Stimulated activated naive CD4-positive, alpha-beta T cell (primary cell): ENCODE measurements at places on chromosomes 5 and 9.

GRCh38 chr9:17057729-17058128 is 77.1 kb upstream of the CNTLN start:
- DNase-seq: no peak

DNA sequence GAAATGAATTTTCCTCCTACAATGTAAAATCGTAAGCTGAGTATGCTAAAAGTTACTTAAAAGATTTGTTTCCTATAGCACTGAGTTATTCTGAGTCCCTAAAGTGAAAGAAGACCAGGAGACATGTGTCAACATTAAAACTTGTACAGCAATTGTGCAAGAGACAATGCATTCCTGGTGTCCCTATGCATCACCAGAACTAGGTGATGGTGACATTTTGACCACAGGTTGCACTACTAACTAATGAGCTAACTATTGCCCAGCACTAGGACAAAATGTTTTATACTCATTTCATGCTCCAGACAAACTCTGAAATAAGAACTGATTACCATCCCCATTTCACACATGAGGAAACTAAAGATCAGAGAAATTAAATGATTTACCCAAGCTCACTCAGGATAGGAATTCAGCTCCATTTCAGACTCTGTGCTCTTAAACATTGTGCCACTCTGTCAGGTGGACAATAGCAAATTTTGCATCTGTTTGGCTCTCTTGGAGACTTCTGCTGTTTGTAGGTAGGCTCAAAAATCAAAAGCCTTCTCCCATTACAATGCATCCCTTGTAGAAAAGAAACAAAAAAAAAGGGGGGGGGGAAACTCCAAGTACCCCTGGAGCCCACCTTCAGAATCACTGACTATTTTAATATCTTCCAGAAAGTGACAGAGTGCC is 269.2 kb downstream of the ACTL7B start:
- no peak for DNase-seq

DNA sequence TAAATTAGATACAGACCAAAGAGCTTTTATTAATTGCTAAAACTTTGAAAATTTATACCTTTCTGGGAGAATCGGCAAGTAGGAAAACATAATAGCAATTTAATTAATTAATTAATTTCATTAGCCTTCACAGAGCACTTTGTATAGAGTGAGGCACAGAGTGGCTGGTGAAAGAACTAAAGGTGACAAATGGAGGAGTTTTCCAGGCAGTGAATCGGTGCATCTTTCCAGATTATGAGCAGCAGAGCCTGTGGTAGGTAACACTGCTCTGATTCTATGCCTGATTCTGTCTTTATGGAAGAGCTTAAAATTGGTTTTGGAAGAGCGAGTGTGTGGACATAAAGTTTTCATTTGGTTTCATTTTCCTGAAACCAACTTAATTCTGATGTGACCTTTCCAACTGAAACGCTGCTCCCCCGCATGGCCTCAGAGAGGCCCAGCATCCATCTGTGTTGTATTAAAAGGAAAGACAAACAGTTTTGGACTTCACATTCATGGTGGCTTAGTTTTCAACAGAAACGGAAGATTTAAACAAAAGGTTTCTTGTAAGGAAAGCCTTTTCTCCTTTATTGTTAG is 188.9 kb upstream of the RPS23 start:
- DNase-seq: no peak

GRCh38 chr5:107594253-107595045 is 76.3 kb downstream of the EFNA5 start:
- no peak for DNase-seq

DNA sequence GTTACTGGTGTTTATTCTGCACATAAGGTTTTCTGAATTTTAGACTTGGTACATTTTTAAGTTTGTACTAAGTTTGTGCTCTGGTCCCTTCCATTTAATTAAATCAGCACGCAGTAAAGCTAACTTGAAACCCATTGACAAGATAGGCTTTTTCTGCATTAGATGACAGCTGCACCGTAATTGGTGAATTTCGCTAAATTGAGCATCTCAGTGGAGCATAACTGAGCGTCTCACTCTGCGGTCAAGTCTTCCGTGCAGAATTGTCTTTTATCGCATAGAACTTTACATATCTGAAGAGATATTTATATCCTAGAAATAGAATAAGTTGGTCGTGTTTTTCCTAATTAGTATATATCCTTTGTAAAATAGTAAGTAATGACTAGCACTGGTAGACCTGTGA is 4.1 kb downstream of the SUB1 start:
- no peak for DNase-seq

- DNase-seq: no peak
Measured at GRCh38 chr5:122099060-122099790, 21.2 kb upstream of the LOX start.

DNA sequence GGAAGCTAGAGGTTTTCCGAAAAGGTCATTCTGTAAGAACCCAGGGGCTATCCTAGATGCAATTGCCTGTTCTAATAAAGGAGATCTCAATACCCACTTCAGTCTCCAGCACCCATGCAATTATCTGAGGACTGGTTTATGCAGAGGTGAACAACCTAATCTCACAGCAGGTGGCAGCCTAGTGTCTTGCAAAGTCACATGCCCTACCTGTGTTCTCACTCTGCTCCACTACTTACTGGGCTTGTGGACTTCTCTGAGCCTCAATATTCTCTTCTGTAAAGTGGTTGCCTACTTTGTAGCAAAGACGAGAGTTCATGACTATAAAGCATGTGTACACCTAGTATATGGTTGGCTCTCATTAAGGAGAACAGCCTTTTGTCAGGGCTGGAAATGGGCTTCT is 21.0 kb upstream of the ALDH1B1 start:
- peak; percentile 12 for DNase-seq

DNA sequence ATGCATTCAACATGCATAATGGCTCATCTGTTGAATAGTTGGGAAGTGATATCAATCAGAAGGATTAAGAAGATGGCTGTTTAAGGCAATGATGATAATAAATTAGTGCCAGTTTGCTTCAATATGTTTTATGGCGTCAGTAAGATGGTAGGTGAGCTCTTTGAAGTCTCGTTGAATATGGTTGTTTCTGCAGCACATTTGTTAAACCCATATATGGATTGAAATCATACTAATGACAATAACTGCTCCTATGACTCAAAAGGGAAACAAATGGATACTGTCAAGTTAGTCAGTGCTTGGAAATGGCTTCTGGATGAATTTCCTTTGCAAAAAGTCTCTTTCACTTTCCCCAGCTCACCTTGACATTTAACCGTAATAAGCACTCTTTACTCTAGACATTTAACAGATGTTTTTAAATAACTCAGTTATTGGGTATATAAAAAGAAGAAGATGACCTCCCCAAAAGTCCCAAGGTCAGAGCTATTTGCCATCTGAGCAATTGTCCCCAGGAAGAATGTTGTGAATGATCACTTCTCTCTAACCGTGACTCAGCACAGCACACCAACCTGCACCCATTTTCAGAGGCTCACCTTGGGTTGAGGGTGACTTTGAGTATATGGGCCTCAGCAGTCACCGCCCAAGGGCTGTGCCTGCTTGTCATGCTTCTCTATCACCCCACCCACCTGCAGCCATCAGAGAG is 133.4 kb downstream of the GRIA1 start:
- DNase-seq: no peak

DNA sequence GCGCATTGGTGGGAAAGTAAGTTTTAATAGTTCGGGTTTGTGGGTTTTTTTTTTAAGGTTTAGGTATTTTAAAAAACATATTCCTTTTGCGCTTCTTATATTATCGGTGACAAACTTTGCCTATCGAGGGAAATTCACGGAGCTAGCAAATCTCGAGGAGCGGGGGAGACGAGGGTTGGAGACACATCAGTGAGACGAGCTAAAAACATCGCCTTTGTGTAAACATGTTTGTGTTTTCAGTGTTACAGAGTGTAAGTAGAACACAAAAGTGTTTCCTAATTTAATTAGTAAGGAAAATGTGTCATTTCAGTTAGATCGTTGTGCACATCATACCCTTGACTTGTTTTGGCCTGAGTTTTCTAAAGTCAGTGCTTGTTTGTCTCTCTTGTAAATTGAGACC is 945 bp downstream of the BTF3 start:
- peak; percentile 19 for DNase-seq

- no peak for DNase-seq
Measured at GRCh38 chr9:20662156-20662555, 21.9 kb upstream of the FOCAD start.

DNA sequence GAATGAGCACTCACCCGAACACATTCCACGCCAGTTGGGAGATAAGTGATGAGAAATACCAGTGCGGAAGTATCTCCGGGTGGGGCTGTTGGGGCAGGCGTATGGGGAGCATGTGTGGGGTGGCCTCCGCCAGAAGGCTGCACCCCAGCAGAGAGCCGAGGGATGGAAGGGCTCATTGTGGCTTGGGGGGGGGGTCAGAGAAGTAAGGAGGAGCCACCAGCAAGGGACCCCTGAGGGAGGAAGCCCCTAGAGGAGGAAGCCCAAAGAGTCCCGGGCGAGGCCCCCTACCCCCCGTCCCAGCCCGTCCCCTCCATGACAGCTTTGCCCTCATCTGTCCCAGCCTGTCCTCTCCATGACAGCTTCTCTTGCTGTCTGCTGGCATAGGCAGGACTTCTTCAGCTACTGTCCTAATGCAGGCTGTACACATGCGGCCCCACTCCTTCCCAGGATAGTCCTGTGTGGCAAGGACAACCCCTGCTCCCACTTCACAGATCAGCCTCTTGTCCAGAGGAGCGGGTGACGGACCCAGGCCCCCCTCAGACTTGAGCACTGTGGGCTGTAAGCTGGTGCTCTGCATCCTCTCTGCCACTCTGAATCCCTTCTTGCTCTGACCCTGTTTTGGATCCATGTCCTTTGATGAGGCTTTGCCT is 239.6 kb downstream of the CACNA1B start:
- DNase-seq: no peak

DNA sequence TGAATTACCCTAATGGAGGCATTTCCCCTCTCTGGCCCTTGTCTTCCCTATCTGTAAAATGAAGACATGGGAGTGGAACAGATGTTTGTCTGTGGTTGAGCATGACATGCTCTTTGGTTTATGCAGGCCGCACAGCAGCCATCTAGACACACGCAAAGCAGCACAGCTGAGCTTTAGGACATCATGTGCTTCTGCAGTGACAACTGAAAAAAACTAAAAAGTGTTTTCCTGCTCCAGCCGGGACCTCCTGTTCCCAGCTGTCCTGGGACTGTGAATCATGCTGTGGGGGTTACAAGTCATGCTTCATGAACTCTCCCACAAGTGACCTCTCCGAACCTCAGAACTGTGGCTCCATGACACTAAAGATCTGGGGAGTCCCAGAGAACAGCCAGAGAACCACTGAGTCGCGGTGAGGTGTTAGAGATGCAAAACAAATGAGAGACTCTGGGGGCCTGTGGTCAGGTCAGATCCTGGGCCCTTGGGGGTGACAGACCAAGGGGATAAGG is 1.7 kb downstream of the SMIM3 start:
- DNase-seq: no peak

DNA sequence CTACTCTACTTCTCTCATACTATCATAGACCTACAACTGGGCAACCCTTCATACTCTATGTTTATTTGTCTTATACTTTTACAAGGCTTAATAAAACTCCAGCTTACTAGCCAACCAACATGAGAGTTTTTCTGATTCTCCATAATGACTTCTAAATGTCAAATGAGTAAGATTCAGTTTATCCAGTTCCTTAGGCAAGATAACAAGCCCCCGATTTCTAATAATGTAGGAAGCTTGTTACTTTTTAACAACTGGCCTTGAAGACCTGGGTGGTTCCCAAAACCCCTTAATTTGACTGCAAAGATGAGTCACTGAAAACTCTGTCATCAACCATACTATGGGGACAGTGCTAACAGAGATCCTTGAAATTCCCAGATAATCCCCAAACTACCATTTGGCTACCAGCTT is 294.6 kb upstream of the ACTBL2 start:
- DNase-seq: no peak

DNA sequence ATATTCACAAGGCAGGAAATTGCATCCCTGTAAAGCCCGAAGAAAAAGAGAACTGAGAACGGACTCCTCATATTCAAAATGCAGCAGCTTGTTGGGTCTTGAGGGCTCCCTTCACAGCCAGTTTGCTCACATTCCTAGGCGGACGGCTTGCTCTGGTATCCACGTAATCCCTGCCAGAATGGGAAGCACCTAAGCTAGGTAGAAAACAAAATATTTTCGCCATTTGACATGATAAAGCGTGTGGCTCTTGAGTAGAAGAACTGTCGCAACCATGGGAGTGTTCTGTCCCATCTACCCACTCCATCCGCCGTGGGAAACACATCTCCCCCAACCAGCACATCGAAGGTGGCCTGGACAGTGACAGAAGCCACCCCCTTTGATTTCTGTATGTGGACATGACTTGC is 183.1 kb downstream of the GAS1 start:
- no peak for DNase-seq

DNA sequence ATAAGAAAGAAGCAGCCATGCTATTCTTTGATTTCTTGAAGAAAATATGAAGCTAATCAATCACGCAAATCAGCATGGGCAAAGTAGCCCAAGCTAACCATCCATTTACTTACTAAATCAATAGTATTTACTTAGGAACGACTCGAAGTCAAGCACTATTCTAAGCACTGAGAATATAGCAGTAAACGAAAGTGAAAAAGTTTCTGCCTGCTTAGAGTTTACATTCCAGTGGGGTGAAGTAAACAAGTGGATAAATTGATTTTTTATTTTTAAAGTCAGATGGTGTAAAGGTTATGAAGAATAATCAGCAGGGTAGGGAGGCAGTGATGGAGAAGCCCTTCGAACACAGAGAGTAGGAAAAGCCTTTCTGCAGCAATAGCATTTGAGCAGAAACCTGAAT is 5.5 kb downstream of the TSTD2 start:
- no peak for DNase-seq

GRCh38 chr9:14520341-14520740 is 172.9 kb downstream of the ZDHHC21 start:
- no peak for DNase-seq
